HuH-7 (cell line): ENCODE measurements at places on chromosomes 5 and 9.

- DNase-seq: no peak
These were observed 33.0 kb downstream of the ERGIC1 start for GRCh38 chr5:172866802-172867748.

GRCh38 chr5:149441986-149442385 is 62.9 kb upstream of the IL17B start:
- no peak for DNase-seq

GRCh38 chr5:115507681-115508080 is 36.9 kb downstream of the FEM1C start:
- no peak for DNase-seq

DNA sequence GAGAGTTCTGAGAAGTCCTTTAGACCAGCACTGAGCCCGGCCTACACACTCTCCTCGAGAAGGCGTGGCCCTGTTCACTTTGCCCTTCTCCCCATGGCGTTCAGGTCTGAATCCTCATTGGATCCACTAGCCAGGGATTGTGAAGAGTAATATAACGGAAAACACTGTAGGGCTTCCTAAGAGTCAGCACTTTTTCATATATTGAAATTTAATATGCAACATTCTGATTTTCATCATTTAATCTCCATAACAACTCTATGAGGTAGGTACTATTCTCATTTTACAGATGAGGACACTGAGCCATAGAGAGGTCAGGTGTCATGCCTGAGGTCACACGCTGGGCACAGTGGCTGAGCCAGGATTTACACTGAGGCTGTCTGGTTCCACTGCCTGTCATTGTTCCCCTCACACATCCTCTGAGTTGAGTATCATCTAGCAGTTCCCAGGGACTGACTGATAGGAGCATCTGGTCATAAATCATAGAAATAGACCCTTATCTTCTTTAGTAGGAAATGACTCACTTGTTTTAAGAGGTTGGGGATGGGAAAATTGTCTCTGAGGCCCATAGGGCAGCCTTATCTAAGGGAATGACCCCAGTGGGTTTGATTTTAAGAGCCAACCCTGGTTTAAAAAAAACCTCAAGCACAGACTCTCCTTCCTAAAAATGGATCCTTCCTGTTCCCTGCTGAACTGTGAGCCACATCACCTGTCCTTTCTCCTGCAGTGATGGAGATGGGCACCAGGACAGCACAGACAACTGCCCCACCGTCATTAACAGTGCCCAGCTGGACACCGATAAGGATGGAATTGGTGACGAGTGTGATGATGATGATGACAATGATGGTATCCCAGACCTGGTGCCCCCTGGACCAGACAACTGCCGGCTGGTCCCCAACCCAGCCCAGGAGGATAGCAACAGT is 41.2 kb downstream of the THBS4 start:
- no peak for DNase-seq

DNA sequence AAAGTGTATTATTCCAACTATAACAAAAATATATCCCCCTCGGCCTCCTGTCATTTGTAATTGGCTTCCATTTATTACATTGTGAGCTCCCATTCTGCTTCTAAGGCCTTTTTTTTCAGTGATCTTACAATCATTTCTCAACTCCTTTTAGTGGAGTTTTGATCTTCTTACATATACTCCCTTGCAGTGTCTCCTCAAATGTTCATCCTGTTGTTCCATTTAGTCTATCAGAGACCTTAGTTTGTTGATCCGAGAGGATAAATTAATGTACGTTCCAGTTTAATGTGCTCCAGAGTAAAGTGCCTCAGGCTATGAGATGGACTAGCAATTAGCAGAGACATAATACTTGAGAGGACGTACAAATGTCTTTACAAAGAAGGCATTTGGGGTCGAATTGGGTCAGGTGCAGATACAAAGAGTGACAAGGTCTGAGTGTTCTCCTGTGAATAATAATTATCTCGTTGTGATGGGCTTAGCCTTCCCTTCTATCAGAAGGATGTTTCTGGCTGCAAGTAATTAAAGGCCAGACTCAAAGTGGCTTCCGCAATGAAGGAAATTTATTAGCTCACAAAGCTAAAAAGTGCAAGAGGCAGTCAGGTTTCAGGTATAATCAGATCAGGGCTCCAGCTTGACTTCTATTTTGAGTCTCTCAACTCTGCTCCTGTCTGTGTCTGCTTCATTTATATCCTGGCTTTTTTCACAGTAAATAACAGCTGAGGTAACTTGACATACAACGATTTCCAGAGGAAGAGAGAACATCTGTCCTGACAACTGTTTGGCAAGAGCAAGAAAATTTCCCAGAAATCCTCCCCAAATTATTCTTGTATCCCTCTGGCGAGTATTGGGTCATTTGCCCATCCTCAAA is 30.1 kb downstream of the ARRDC3 start:
- DNase-seq: no peak

DNA sequence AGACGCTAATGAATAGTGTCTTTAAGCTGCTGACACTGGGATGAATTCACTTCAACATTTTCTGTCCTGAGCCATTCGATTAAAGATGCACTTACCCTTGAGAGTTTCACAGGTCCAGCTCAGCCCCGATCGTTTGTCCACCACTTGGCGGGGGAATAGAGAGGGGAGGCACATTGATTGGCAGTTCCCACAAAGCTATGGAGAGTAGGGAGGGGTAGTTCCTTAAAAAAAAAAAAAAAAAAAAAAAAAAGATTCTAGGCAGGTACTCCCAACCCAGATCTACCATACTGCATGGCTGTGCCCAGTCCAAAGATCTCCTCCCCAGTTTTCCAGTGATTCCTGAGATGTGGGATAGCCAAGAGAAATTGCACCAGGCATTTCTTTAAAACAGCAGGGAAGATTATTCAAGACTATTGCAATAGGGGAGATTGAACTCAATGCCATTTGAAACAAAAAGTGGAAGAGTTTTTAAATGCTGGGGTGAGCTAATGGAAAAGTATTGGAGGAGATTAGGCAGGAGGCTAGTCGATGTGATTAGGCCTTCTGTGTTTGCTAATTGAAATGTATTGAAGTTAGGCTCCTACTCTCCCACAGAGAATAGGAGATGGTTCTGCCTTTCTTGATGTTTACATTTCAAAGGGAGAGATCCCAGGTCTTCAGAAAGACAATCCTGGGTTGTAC is 2217.4 kb upstream of the WWC1 start:
- DNase-seq: no peak

DNA sequence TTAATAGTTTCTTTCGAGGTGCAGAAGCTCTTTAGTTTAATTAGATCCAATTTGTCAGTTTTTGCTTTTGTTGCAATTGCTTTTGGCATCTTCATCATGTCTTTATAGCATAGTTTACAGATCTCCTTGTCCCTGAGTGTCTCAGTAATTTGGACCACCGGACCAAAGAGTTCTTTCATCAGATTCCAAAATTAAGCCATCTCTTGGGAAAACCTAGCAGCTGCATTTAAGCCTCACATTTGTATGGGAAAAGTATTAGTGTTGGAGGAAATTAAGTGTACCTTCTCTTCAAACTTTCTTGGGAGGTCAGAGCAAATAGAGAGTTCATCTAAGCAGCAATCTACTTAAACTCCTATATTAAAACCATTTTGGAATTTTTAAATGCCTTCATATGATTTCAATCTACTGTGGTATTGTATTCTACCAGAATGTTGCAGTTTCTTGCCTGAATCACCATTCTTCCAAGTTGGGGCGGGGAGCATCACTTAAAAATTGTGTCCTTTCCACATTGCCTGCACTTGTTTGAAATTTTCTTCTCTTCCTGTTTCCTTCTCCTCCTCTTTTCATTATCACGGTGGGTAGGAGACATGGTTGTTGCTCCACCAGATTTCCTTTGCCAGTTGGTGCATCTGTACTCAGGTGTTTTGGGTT is 97.3 kb upstream of the DAB2 start:
- DNase-seq: no peak

DNA sequence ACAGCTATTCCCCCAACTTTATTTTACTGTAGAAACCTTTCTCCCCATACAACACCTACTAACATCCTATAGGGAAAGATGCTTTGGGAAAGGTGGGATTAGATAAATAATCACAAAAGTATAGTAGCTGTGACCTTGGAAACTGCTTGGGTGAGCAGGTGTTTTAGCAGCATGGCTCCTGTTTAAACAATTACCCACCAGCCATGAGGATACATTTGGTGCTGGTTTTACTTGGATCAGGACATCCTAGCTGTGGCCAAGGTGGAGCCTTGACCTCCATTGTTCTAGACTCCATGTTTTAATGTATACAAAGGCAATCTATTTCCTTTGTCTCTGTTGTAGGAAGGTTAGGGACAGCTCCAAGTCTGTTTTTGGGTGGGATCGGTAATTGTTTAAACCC is 56.8 kb upstream of the ALDH1B1 start:
- DNase-seq: no peak

- no peak for DNase-seq
These were observed 115.8 kb upstream of the CCDC152 start for GRCh38 chr5:42640835-42641234.

- no peak for DNase-seq
These were observed at the start of gene ADAMTSL1 for GRCh38 chr9:18473652-18474279. ADAMTSL1 (plus strand) TSS chr9:18474153; CDS start chr9:18474233, 80 bp downstream.

DNA sequence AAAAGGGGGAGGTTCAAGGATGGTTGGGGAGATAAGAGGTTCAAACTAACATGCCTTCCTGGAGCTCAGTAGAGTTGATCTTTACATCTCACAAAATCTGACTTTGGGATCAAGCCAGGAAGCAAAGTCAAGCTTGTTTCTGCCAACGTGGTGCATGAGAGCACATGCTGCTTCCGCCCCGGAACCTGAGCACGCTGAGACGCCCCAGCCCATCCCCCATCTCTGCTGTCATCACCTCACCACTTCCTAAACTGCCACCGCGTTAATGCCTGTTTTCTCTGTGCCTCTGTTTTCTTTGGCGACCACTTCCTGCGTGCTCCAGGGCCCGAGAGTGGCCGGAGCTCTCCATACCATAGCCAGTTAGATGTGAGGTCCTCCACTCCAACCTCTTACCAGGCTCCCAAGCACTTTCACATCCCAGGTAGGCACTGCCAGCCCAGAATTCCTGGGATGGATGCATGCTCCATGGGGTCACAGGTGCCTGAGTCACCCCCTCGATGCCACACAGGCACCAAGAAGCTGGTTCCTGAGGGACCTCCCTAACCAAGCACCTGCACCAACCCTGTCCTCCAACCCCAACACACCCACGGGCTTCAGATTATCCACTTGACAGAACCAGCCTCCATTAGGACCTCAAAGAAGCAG is 31.2 kb upstream of the AFAP1L1 start:
- DNase-seq: no peak

DNA sequence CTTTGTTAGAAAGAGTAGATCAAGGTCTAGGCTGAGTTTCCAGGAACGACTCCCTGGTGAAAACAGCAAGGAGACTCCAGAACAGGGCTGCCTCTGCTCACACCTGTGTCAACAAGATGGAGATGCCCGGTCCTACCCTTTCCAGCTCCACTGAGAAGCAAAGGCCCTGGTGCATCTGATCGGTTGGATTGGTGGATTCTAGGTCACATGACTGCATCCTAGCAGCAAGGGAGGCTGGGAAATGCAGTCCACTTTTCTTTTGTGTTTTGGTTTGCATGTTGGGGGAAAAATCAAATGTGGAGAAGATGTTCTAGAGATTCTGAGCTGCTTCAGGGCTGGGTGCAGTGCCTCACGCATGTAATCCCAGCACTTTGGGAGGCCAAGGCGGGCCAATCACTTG is 82.0 kb upstream of the TRIO start:
- DNase-seq: no peak
